ENCODE measurements at places on chromosomes 1 and 21.

DNA sequence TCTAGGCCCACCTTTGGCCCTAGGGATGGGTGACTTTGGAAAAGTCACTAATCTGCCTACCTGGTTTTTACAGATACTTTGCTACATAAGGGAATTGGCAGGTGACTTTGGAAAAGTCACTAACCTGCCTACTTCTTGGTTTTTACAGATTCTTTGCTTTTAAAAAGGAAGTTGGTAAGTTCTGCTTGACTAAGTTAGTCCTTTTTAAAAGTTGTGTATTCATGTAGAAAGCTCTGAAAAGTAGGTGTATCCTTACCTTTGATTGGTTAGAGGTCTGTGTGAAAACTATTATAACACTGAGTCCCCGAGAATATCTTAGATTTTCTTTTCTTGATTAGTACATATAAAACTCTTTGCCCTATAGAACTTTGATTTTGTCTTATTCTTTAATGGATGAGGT lies 12.4 kb downstream of the ATF6 start:
- no peak for DNase-seq

DNA sequence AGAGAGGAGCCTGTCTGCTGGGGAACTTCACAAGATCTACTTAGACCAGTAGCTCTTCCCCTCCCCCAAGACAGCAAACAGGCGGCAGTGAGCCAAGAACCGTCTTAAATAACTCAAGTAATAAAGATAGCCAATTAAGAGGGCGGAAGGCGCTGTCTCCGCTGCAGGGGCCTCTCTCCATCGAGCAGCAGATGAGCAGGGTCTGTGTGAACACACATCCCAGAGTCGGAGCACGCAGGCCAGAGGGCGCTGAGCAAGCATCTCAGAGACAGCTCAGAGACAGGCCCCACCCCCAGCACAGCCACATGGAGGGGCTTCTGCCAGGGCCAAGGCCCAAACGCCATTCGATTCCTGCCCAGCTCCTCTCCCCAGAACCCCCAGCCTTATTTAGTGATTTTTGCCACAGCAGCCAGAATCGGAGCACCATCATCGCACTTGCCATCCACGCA lies 11.1 kb downstream of the IFFO2 start:
- no peak for DNase-seq

DNA sequence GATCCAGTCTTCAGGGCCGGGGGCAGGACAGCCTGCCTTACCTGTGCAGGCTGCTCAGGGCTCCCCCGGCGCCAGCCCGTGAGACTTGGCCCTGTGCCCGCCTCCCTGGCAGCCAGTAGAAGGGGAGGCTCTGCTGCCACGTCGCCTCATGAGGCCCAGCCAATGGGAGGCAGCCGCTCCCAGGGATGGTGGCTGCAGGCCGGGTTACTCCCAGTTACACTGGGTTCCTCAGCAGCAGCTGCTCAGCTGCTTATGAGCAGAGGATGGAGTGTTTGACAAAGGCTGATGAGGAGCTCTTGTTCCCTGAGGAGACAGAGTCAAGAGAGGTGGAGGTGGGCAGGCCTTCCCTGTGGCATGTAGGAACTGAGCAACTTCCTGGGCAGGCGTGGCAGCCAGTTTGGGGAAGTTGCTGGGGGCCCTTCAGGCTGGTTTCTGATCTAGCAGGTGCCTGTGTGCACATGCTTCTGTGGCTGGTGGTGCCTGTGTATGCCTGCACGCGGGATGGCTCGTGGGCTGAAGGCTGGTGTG lies 5.5 kb downstream of the MFSD2A start:
- no peak for DNase-seq

- DNase-seq: no peak
Measured at GRCh38 chr1:191662746-191663145, 495.5 kb upstream of the RGS18 start.

GRCh38 chr1:111225717-111226400 lies 1.7 kb upstream of the CHI3L2 start:
- DNase-seq: no peak

- DNase-seq: no peak
Measured at GRCh38 chr1:100834777-100835660, 59.6 kb downstream of the EXTL2 start.

DNA sequence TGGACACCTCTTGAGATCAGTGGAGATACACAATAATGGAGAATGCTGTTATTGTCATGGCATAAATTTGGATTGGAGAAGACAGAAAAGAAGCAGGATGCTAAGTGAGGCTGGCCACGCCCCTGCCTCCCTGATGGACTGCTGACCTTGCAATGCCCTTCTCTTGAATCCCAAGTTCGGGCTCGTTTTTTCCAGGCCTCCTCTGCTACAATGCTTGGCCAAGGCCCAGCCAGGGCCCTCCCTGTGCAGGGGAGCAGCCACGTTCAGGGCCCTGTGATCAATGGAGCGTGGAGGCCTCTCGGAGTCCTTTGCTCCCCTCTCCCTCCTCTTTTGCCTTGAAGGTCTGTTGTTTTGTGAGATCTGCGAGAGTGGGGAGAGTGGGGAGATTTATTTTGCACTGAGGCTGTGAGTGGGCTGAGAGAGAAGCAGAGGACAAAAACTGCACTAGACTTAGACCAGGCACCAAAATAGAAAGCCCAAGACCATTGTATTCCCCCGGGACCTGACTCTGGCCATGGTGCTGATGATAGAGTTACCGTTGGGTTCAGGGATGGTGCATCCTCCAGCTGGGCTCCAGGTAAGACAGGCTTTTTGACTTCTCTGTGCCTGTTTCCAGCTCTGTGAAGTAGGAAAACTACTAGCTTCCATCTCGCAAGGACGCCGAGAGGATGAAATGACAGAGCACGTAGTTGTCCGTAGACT lies 268.6 kb downstream of the KAZN start:
- no peak for DNase-seq

DNA sequence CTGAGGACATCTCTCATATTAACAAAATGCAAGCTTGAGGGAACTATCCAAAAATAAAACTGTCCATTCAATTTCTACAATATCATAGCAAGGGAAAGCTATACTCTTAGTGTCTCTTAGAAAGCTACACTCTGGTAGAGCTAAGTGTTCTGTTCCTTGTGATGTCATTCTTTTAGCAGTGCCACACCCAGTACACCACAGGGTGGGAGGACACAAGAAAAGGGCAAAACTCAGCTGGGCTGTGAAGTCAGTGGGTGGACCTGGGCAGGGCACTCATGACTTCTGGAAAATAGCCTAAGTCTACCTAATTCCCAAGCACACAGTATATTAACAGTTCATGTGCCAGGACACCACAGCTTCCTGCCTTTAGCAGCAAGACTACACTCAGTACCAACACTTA lies 42.2 kb upstream of the TNFSF4 start:
- no peak for DNase-seq

DNA sequence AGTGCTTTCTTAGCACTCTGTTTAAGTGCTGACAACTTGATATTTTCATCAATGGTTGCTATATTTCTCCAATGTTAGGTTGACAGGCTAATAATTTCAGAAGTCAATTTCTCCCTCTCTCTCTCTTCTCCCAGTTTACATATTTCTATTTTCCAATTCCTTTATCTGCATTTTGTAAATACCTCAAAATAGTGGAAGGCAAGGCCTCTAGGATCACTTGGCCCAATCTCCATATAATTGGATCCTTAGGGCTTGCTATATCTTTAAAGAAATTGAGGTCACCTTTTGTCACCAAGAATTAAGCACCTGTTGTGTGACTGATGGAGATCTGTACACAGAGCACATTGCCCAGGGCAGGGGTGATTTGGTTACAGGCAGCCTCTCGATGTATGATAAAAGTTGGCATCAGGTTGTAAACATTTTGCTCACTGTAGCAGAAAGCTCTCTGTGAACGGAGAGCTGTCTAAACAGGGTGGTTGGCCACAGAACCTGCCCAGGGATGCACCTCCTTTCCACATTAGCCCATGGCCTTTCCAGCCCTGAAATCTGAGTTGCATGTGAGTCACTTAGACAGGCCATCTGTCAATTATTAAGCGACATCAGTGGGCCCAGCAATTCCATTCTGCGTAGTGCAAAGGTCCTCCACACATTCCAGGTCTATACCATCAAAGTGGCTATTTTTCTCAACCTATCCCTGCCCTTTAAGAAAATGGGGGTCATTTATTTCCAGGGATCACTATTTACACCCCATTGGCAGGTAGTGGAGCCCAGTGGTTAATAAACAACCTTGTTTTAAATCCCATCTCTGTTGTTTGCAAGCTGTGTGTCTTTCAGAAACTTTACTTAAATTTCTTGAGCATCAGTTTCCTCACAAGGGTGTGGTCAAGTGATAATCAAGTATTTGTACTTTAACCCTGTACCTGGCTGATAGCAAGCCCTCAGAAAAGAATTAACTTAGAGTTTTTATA lies 29.1 kb upstream of the IRF2BP2 start:
- no peak for DNase-seq

GRCh38 chr1:27526569-27527222 lies 36.7 kb upstream of the WASF2 start:
- no peak for DNase-seq

GRCh38 chr1:230216896-230217295 lies 149.9 kb downstream of the GALNT2 start:
- no peak for DNase-seq

DNA sequence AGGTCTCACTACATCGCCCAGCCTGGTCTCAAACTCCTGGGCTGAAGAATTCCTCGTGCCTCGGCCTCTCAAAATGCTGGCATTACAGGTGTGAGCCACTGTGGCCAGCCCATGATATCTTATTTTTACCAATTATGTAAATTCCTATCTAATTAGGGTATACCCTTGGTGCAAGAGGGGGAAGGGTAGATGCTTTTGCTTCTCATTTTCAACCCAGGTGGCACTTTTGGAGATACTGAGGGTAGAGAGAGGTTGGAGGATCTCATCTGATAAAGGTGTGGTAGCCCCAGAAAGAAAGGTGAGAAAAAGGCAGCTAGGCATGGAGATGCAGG lies 17.4 kb downstream of the ENSA start:
- no peak for DNase-seq

GRCh38 chr1:214380396-214380795 lies 99.4 kb downstream of the SMYD2 start:
- DNase-seq: no peak

DNA sequence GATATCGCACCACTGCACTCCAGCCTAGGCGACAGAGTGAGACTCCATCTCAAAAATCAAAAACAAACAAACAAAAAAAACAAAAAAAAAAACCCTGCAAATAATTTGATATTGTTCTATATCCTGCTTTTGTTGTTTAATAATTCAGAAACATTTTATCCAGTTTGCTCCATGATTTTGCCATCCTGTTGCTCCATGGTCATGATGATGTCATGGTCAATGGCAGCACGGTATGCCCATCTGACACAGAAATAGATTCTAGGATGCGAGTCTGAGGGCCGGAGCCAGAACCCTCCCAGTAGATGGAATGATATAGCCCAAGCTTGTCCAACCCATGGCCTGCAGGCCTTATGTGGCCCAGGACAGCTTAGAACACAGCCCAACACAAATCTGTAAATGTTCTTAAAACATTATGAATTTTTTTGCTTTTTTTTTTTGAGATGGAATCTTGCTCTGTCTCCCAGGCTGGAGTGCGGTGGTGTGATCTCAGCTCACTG lies 39.8 kb downstream of the EDARADD start:
- no peak for DNase-seq

DNA sequence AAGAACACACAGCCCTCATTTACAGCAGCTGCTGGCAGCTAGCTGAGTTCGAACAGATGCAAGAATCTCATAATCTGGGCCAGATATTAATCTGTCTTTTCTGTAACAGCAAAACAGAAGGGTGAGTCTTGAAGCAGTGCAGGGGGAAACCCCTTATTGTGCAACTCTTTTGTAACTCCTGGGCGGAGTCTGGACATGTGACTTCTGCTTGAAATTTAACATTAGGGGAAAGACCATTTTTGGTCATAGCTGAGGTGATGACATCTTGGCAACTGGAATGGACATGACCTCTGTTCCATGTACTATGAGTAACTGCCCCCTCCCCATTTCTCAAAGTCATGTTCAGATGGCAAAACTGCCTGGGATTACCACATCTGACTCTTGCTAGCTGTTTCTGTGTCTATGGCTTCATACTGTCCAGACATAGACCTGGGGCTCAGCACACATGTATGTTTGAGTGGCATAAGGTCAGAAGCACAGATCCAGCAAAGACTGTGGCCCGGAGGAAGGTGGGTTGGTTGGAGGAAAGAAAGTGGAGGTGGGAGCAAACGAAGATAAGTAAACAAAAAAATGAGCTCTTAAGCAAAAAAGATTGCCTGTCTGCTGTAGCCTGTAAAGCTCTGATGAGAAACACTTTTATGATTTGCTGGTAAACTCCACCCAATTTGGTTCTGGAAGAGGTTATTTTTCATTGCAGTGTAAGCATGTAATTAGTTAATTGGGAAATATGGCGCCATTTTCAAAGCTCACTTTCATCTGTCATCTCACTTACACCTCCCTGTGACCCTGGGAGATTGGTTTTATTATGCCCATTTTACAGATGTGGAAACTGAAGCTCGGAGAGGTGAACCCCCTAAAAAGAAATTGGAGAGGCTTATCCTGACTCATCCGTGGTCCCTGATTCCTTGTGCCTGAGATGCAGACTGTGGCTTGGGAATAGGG lies 26.1 kb downstream of the ETS2 start:
- DNase-seq: no peak
